Activated CD4-positive, alpha-beta T cell treated with anti-CD3 and anti-CD28 coated beads, Interleukin-2, amount 50 U/mL, for 16 hours (primary cell): ENCODE measurements at places on chromosomes 2 and 18.

DNA sequence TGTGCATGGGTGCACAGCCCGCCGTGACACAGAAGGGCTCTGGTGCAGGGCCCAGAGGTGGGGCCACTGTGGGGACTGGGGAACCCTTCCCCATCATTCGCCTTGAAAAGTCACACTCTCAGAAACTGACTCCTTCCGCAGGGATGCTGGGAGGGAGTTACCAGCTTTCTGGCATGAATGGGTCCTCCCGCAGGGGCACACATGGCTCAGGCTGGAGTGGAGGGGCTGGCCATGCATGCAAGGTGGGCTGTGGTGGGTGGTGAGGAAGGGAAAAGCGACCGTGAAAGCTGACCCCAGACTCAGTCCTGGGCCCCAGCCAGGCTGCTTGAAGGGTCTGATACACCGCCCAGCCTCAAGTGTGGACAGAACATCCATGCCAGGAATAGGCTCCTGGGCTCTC is 201.1 kb downstream of the TNS1 start:
- no peak for DNase-seq

DNA sequence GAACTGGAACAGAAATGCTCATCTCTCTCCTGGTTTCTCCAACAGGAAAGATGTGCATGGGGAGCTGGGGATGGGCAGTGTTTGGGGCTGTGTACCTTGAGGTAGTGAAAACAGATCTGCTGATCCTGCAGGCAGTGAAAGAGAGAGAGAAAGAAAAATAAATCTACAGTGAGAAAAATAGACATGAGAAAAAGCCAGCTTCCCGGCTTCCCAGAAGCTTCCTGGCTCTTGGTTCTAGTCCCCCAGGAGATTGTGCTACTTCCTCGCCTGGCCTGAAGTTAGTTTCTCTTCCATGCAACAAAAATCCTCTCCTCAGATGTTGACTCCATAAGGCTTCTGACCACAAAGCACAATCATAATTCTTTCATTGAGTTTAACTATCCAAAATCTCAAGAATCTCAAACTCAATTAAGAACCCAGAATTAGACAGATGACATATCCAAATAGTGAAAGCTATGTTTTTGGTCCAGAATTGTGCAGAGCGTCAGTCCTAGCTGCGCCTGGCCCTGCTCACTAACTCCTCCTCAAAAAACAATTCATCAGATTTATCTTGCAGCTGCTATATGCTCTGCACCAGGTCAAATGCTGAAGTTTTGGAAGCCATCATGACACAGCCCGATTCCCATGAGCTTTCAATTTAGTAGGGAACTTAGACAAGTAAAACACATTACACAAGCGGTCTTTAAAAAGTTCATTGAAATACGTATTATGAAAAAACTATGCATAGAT is 20.1 kb upstream of the NAB1 start:
- DNase-seq = no peak

DNA sequence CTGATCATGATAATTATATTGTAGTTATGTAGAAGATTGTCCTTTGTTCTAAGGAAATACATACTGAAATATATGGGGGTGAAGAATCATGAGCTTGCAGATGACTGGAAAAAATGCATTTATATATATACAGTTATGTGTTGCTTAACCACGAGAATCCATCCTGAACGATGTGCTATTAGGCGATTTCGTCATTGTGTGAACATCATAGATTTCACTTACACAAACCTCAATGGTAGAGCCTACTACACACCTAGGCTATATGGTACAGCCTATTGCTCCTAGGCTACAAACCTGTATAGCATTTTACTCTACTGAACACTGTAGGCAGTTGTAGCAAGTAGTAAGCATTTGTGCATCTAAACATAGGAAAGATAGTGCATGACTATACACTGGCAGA is 2.6 kb upstream of the ACAA2 start:
- DNase-seq = no peak

DNA sequence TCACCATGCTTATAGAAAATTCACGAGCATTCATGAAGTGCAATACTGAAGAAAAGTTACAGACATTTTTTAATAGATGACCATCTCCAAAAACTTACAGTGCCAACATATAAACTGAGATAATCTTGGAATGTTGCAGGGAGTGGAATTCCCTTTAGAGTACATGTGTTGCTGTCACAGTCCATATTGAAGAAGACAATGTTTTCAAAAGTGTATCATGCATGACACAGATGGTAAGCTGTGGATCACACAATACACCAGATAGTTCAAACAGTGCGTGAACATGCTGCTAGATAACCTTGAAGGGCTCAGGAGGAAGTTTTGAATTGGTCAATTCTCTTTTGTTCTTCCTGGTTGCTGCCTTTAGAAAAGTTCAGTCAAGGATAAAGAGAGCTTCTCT is 1644.3 kb upstream of the NXPH2 start:
- no peak for DNase-seq

DNA sequence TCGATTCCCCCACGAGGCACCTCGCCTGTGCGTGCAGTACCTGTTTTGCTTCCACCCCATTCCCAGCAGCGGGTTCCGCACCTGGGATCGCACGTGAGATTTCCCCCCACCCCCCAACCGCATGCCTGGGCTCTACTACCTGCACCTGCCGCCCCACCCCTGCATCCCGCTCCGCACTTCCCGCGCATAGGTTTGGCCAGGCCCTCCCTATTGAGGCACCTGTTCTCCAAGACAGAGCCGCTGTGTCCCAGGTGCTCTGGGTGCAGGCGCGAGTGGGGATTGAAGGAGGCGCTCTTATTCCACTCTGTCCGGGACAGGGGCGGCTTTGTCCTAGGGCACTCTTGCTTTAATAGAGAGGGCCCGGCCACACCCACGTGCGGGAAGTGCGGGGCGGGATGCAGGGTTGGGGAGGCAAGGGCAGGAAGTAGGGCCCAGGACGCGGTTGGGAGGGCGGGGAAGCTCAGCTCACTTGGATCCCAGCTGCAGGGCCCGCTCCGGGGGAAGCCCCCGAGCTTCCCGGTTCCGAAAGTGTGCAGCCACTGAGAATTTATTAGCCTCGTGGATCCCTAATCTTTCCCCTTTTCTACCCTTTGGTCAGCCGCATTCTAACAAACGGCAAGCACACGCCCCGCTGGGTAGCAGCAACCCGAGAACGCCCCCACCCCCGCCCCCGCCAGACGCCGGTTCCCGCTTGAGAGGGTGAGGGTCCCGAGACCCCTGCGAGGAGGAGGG is 670 bp upstream of the MOCOS start:
- DNase-seq = no peak

DNA sequence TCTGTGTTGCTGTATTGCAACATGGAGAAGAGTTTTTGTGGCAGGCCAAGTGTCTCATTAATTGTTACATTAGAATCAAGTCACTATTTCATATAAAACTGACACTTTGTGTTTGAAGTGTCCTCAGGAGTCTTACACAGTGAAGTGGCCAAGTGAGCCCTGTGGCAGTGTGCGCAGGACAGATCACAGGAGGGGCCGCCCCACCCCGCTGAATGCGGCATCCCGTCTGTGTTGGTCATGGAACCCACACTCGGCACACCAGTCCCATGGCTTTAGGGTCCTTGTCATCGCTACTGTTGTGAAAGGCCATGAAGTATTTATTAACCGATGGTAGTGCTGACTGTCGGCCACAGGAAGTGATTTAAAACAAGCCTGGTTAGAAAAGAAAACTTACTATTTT is 144.7 kb upstream of the NFATC1 start:
- no peak for DNase-seq

DNA sequence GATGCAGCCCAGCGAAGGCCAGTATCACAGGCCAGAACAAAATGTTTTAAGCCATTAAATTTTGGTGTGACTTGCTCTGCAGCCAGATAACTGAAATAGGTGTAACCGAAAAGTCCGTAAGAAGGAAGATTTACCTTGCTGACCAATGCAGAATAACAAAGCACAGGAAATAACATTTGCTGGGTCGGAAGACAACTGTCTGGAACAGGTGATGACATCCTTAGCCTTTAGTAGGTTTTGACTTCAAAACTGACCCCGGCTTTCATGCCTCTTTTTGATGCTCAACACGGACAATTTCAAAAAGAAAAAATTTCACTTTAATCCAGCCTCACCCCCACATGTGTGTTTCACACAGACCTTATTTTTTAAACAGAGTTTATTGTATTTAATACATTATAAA is 93.7 kb downstream of the KCTD1 start:
- DNase-seq = no peak

GRCh38 chr2:226600184-226600583 is 199.4 kb downstream of the IRS1 start:
- DNase-seq = no peak

- no peak for DNase-seq
These were observed 197.7 kb downstream of the MTX2 start for GRCh38 chr2:176466918-176467452.

DNA sequence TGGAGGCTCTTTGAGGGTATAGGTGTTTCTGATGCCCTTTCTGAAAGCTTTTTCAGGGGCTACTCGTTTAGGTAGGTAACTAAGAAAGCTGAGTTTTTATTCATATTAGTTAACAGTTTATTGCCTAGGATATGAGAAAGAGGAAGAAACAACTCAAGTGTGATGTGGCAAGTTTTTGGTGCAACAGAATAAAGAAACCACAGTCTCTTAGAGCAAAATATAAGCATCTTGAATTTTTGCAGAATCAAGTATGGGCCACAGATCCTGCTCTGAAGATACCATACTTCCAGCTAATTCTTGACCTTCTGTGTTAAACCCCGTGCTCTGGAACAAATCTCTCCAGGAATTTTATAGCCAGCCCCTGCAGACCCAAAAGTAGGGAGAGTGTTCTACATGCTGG is 147.7 kb upstream of the SLC1A4 start:
- DNase-seq = no peak

DNA sequence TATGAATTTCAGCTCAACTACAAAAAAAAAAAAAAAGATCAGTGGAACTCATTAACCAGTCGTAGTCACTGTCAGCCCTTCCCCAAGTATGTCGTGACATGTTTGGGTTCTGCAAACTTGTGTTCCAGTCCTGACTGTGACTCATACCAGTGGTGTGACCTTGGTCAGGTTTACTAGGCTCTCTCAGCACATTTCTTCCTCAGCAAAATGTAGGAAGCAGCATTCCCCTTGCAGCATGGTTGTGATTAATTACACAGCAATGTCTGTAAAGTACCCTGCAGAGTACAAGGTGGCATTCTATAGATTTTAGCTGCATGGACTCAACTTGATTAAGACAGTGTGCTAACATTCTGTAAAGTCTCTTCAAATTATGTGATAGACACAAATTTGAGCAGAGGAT is 156.9 kb downstream of the LAMA1 start:
- no peak for DNase-seq

DNA sequence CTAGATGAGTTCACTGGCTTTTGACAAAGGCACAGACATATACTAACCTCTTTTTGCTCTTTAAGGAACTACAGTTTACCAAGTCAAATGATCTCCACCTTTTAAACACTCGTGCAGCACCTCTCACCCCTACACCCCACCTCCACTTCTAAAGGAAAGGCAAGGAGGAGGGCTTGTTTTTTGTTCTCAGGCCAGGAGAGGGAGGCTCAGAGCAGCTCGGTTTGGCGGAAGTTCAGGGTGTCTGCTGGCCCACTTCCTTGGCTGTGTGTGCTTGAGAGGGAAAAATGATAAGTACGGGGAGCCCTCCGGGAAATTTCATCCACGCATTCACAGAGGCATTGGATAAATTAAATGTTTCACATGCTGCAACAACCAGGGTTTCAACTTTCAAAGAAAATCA is 667.9 kb downstream of the BCL11A start:
- DNase-seq = peak; percentile 4

DNA sequence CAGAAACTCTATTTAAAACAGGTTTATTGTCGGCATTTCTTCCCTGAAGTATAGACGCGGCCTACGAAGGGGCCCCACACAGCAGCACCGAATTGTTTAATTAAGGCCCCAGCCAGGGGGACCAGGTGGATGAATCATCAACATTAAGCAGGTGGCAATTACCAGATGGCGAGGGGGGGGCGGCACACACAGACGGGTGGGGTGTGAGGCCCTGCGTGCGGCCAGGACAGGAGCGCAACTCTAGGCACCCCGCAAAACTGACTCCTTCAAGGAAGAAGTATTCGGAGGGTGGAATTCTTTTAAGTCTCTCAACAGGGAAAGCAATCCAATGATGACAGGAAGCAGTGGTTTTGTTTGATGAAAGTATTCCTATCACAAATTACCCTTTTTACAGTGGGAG is 830.4 kb downstream of the GALR1 start:
- no peak for DNase-seq

DNA sequence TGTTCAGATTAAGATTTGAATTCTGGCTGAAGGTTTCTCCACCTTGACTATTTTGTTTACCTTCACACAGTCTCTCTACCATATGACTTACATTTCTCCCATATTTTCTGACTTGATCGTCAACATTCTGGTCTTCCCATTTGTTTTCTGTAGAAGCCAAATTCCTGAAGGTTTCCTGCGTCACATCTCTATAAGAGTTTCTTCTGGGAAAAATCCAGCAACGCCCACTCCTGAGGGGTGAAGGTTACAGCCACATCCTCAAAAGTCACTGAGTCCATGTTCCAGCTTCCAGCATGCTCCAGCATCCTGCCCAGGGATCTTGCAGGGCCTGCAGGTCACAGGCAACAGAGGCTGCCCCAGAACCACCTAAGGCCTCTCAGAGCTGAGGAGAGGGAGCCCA is 47.5 kb downstream of the NBEAL1 start:
- DNase-seq = no peak

DNA sequence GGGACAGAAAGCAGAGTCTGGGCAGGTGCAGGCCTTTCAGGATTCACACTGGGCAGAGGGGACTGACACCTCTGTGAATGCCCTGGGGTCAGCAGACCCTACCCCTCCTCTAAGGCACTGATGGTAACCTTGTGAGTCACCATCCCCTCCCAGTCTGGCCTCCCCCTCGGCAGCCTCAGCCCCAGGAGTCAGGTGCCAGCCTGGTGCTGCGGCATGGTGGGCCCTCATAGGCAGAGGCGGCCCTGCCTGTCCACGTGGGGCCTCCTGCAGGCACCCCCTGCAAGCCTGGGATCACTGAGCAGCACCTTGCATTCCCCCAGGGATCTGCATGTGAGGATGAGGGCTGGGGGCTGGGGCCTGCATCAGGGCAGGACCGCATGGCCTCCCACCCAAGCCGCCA is 4.8 kb upstream of the GPR17 start:
- no peak for DNase-seq

- DNase-seq = no peak
These were observed 103.1 kb upstream of the SPATS2L start for GRCh38 chr2:200203381-200203827.
